ENCODE measurements at places on chromosomes 11 and 22.
A peak's percentile ranks its signal among the peaks of the same experiment; 100 is the strongest.

GRCh38 chr22:21450858-21451353 lies 16.3 kb upstream of the TMEM191C start:
- H3K36me3 ChIP-seq = peaks cover 27% of the 10 kb centered on the region
- DNase-seq = no peak
- H3K4me1 ChIP-seq = peaks cover 2% of the 10 kb centered on the region
- no peak overlapping the region for H3K4me3 ChIP-seq
- H3K27ac ChIP-seq = no peak overlapping the region
- H3K27me3 ChIP-seq = no peaks in the 10 kb centered on the region

- no peaks in the 10 kb centered on the region for H3K27me3 ChIP-seq
- DNase-seq = no peak
- H3K36me3 ChIP-seq = peaks cover 5% of the 10 kb centered on the region
- peak overlapping the region; percentile 69 for H3K4me3 ChIP-seq
These were observed 650 bp upstream of the CHID1 start for GRCh38 chr11:911031-911889.

GRCh38 chr11:16169956-16170847 lies 186.1 kb downstream of the SOX6 start:
- no peak overlapping the region for H3K4me3 ChIP-seq
- no peaks in the 10 kb centered on the region for H3K4me1 ChIP-seq
- no peaks in the 10 kb centered on the region for H3K36me3 ChIP-seq
- no peak for DNase-seq
- no peak overlapping the region for H3K27ac ChIP-seq
- H3K27me3 ChIP-seq = no peaks in the 10 kb centered on the region

- H3K27me3 ChIP-seq = no peaks in the 10 kb centered on the region
- DNase-seq = no peak
- H3K4me3 ChIP-seq = no peak overlapping the region
- no peak overlapping the region for H3K27ac ChIP-seq
These were observed 161.5 kb upstream of the ARHGAP42 start for GRCh38 chr11:100525635-100526034.

DNA sequence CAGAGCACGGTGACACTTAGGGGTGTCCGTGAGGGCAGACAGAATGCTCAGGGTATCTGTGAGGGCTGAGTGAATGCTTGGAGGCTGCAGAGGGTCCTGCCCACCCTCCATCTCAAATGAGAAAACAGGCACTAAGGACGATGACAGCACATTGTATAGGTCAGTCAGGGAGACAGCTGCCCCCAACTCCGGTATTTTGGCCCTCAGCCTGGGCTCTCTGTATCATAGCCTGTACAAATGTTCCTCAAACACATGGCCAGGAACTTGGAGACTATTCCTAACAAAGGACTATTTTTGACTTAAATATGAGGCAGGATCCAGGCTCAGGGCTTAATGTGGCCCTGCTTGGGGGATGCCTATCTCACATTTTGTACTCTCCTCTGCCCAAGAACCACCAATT lies 145.4 kb downstream of the OPCML start:
- DNase-seq = no peak
- H3K27me3 ChIP-seq = peaks cover 1% of the 10 kb centered on the region
- no peaks in the 10 kb centered on the region for H3K36me3 ChIP-seq
- no peak overlapping the region for H3K27ac ChIP-seq
- no peaks in the 10 kb centered on the region for H3K4me1 ChIP-seq
- H3K4me3 ChIP-seq = no peak overlapping the region

All from large intestine (tissue), 12 donors.